ENCODE measurements at places on chromosomes 11 and 22.

DNA sequence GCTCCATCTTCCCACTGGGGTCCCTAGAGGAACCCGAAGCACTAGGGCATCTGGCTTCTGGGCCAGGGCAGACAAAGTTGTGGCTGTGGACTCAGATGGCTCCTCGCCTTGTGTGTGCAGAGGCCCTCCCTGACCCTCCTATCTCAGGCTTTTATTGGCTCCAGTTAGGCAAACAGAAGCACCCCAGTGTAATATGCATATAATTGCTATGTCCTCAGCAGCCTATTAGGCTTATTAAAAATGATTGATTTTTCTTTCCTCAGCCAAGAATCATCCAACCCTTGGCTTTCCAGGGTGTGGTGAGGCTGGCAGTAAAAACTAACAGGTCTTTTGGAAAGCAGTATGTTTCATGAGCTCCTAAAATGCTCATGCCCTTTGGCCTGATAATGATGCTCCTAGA lies 22.3 kb downstream of the UPB1 start:
- no peak for DNase-seq

DNA sequence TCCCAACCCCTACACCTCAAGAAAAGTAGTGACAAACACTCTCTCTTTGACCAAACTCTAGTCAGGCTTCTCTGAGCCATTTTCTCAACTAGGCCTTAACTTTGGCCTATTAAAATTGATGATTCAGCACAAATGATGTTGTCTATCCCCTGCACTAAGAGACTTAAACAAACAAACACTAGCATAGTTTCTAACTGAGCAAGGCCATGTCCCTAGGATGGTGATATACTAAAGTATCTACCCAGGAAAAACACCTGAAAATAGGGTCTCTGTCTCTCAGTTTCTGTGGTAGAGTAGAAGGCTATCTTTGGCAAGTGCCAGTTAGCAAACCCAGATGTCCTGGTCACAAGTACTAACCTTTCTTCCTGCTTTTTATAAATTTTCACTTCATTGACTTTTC lies 219.7 kb upstream of the ANO3 start:
- no peak for DNase-seq

DNA sequence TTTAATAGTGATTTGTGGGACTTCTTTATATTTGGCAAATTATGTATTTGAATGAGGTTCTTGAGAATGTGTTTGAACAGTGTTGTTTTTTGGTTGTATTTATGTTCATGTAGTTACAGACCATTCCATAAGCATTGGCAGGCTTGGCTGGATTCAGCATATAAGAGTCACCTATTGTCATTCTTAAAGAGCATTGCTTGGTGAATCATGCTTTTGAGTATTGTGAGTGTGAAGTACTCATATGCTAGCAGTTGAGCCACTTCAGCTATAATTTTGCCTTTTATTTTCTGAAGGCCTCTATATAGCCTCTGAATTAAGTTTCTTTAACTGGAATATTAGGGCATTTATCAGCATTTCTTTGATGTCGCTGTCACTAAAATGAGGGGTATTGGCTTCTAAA lies 110.0 kb upstream of the GAL start:
- DNase-seq, result no peak

- DNase-seq, result no peak
Measured at GRCh38 chr11:62444236-62444833, 25.5 kb downstream of the SCGB1A1 start.

GRCh38 chr22:32646476-32646875 lies 155.0 kb upstream of the TIMP3 start:
- no peak for DNase-seq

DNA sequence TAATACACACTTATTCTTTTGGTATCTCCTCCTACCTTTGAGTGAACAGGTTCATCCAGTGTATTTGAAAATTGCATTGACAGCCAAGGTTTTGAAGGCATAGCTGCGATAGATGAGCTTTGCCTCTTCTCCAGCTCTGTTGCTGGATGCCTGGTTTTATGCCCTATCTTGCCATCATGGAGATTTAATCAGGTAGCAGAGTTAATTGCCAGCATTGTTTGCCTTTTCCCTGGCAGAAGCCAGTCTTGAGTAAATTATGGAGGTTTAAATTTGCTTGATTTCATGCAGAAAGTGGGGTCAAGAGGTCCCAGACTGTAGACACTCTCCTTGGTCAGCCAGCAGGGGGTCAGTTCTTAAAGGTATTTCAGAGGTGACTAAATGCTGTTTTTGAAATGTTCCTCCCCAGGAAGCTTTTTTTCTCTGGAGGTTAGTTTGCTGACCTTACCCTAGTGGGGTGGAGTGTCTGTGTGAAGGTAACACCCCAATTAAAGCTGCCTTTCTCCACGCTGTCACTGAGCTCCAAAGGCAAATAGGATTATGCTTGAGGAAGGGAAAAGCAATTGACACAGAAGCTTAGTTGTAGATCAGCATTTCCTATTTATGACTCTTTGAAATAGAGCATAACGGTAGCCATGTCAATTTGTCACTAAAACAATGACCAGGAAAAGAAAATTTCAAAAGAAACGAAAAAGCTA lies 96.0 kb downstream of the EXT2 start:
- DNase-seq, result no peak

GRCh38 chr22:35892192-35892591 lies 136.4 kb downstream of the RBFOX2 start:
- no peak for DNase-seq

GRCh38 chr11:64803846-64804345 lies 882 bp upstream of the MAP4K2 start:
- DNase-seq, result no peak

GRCh38 chr11:73894725-73895335 lies 18.0 kb downstream of the PAAF1 start:
- no peak for DNase-seq

- DNase-seq, result peak; percentile 63
Measured at GRCh38 chr11:58575377-58576020, at the start of gene LPXN. LPXN (minus strand) TSS chr11:58575856; CDS start chr11:58575772, 84 bp downstream.

- no peak for DNase-seq
Measured at GRCh38 chr11:75264971-75265370, 24.4 kb downstream of the TPBGL start.

- DNase-seq, result no peak
Measured at GRCh38 chr22:39560127-39560526, 10.4 kb upstream of the CACNA1I start.

GRCh38 chr11:118870396-118871343 lies 13.0 kb upstream of the CXCR5 start:
- DNase-seq, result no peak

GRCh38 chr22:22527312-22527711 lies 7.2 kb upstream of the ZNF280A start:
- DNase-seq, result no peak

- DNase-seq, result no peak
Measured at GRCh38 chr22:23534851-23535717, 45.0 kb downstream of the IGLL1 start.

DNA sequence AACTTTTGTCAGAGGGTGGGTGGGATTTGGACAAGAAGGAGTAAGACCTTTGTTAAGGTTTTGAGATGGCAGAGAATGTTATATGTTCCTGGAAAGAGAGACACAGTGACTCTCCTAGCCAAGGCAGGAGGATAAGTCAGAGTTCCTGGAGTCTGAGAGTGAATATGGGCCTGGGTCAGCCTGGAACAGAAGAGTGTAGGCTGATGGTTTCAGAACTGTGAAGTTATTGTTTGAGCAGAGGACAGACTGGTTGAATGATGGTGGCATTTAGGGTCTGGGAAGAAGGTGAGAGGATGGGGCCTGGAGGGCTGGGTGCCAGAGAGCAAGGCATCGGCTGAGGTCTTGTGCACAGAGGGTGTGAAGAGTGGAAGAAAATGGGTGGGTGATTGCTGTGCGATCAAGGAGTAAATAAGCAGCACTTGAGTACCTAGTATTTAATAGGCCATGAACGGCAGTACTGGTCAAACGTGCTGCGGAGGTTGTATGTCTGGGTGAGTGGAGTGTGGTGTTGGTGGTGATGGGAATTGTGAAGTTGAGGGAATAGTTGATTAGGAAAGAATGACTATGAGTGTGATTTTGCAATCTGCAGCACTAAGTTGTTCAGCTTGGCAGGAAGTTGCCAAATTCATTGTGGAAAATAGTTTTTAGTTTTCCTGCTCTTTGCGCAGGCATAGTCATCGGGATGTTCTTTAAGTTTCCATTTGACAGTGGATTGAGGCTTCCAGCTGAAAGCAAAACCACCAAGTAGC lies 1.8 kb downstream of the PANX1 start:
- DNase-seq, result no peak

DNA sequence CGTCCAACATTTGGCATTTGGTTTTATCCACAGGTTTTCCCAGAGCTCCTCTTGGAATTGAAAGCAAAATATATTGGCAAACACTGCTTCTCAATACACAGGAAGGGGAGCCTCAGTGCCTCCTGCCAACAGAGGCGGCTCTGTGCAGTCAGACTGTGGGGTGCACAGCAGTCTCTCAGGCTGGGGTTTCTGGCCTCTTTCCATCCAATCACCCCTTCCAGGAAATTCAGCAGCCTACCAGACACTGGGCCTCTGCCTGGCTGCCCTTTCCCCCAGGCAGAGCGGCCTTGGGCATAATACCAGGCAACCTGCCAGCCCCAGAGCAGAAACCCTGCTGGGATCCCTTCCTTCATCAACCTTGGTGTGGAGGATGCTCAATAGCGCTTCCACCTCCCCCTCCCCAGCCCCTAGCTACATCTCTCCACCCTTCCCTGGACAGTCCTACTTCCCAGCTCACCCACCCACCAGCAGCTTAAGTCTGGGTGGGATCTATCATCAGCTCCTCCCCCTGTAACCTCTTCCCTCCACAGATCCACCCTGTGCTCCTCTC lies 17.8 kb upstream of the RAPSN start:
- DNase-seq, result no peak

DNA sequence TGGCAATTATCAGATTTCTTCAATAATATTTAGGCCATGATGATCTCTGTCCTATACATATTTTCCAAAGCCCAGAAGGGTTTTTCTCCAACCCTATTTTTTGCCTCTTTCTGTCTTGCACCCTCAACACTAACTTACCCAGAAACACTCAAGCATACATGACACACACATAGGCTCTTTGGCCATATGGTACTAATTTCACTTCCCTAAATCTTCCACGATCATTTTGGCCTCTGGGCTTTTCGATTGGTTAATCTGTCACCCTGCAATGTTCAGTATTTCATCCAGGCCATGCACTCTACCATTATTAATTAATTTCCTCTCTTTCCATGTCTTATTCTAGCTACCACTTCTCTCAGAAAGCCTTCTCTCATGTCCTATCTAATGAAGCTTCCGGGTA lies 59.8 kb downstream of the LUZP2 start:
- DNase-seq, result no peak

- no peak for DNase-seq
Measured at GRCh38 chr11:10295064-10295901, 1.3 kb upstream of the SBF2 start.

GRCh38 chr22:30211124-30211820 lies 35.3 kb downstream of the LIF start:
- DNase-seq, result no peak

- DNase-seq, result no peak
Measured at GRCh38 chr11:66546966-66547661, 411 bp downstream of the ACTN3 start.

- no peak for DNase-seq
Measured at GRCh38 chr11:728901-729491, 18.3 kb upstream of the TALDO1 start.

GRCh38 chr11:68351450-68352275 lies 39.3 kb downstream of the LRP5 start:
- DNase-seq, result no peak

GRCh38 chr11:70305501-70305900 lies 35.0 kb downstream of the PPFIA1 start:
- DNase-seq, result no peak

DNA sequence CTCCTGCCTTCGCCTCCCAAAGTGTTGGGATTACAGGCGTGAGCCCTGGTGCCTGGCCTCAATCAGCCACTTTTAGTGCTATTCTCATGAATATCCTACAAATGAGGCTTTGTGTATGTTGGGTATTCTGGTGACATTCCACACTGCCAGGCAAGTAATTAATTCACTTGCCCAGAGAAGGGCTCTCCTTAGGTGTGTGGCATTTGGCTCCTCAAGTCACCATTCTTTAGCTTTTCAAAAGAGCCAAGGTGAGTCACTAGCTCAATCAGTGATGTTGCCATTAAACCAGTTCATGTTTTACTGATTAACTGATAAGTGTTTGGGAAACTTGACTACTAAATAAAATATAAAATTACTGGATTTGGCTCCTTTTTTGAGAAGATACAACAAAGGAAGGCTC lies 52.2 kb downstream of the SLC25A17 start:
- no peak for DNase-seq

GRCh38 chr11:12882670-12883069 lies 126.4 kb upstream of the RASSF10 start:
- no peak for DNase-seq

DNA sequence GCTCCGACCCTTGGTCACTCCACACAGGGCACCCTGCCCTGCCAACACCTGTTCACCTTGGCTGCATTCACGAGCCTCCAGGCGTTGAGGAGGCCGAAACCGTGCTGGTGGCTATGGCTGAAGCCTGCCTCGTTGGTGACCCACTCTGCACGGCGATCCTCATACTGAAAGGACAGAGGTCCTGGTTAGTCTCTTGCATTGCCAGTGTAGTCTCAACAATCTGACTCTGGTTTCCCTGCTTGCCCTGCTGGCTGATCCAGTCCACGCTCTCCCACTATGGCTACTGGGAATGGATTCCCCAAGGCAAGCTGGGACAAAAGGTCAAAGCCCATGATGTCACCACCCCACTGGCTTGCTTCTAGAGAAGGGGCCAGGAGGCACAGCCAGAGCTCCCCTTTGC lies 12.9 kb downstream of the PCSK7 start:
- DNase-seq, result no peak

- no peak for DNase-seq
Measured at GRCh38 chr11:122179961-122180834, 64.2 kb upstream of the BLID start.

DNA sequence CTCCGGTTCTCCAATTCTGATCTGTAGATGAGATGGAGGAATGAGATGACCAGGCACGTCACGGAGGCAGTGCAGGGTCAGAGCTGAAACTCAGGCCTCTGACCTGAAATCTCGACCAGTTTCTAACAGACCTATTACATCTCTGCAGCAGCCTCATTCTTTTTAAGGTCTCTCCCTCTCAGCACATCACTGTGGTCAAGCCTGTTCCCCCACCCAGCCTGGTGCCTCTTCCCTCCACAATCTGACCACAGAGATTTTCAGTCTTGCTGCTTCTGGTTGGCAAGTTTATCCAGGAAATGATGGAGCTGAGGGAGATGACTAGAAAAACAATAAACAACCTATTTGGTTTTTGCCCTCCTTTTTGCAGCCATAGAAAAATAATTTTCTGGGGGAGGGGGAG lies 9.5 kb downstream of the GRAMD1B start:
- DNase-seq, result no peak
